Naive thymus-derived CD4-positive, alpha-beta T cell (primary cell): ENCODE measurements at places on chromosomes 4 and X. TPM values are rescaled to one million over a fixed set of nuclear protein-coding genes. Genes with fewer than 3 reads are reported as not detected.

PNCK gene
- polyA plus RNA-seq, result not detected

DNA sequence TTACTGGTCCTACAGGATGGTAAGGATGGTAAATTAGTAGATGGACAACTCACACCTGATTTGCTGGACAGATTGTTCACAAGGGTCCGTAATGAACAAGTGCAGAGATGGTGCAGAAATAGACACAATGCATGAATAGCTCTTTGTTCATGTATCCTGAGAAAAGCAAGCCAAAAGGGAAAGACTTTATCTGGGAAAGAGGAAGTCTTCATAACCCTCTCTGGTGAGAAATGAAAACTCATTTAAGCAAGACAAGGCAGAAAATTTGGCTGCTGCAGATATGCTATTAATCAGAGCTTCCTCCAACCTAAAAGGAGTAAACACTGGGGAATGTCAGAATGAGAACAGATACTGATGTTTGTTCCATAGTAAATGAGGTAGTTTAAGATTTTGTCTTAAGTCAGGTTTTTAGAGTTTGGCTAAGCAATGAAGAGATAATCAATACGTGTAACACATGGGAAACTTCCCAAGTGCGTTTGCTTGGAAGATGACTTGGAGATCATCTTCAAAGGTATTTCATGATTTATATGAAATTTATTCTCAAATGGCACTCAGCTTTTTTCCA, 152.4 kb upstream of the BMPR1B start:
- no peak for DNase-seq

GRCh38 chrX:25537699-25538098, 521.9 kb upstream of the ARX start:
- no peak for DNase-seq

GABRB1 gene
- not detected for polyA plus RNA-seq
